ENCODE measurements at places on chromosomes 12 and 14.

- DNase-seq: no peak
Observed at GRCh38 chr14:53963320-53964227, 6.9 kb upstream of the BMP4 start.

DNA sequence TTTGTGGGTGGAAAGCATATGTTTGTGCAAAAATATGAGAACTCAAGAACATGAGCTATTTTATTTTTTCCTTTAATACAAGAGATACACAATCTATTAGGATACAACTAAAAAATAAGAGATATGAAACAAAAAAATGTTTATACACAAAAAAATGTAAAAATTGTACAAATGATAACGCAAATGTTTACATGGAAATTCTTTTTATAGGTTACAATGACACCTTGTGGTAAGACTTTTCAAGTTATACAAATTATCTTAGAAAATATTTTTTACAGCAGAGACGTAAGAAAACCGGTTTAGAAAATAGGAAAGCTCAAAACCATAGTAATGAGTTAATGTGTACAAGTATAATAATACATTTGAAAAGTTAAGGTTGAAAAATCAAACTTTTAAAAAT lies 25.5 kb downstream of the CEP83 start:
- DNase-seq: no peak

DNA sequence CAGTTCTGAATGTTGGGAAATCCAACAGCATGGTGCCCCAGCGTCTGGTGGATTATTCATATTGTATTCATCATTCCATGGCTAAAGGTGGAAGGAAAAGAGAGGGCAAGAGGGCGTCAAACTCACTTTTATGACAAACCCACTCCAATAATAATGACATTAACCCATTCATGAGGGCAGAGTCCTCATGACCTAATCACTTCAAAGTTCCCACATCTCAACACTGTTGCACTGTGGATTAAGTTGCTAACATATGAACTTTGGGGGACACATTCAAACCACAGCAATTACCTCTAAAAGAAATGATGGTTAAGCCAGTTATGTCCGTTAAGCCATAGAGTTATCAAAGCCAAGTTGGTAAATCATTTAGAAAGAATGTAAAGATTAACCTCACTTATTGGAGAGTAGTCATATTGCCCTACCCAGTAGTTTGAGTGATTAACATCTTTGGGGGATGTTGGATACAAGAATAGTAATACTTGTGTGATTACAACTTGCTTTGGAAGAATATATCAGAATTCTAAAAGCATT lies 212.4 kb upstream of the FLRT2 start:
- no peak for DNase-seq

GRCh38 chr12:112987561-112987960 lies 9.2 kb downstream of the OAS2 start:
- DNase-seq: no peak

- no peak for DNase-seq
Observed at GRCh38 chr12:57835366-57836288, 10.9 kb downstream of the CTDSP2 start.

GRCh38 chr12:112564160-112564784 lies 145.5 kb downstream of the PTPN11 start:
- no peak for DNase-seq

- no peak for DNase-seq
Observed at GRCh38 chr12:57018906-57019305, 2.6 kb upstream of the TAC3 start.

Measured in activated CD4-positive, alpha-beta T cell treated with anti-CD3 and anti-CD28 coated beads for 24 hours (primary cell).